Heart right ventricle (tissue), 16 donors: ENCODE measurements at places on chromosomes 1 and 21. TPM values are rescaled to one million over a fixed set of nuclear protein-coding genes. Genes with fewer than 3 reads are reported as not detected.

CXADR gene
- total RNA-seq: 28.5 TPM

- no peak for DNase-seq
These were observed 136.6 kb upstream of the IVNS1ABP start for GRCh38 chr1:185453496-185454192.

GRCh38 chr1:29387210-29387609, 150.9 kb downstream of the PTPRU start:
- DNase-seq: no peak

DNA sequence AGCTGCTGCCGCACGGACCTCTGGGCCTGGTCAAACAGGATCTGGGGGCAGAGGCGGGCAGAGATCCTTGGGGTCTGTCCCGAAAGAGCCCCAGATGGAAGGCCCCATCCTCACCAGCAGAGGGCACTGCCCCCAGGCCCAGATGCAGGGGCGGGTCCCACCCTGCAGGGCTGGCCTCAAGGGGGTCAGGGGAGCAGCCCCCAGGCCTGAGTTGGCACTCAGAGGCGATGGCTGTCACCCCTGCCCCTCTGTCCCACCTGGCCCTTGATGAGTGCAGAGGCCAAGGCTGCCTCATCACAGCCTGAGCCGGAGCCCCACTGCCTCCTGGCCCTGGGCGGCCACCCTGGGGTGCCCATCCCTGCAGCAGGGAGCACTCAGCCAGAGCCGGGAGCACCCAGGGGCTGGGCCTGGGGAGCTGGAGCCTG, 5.7 kb downstream of the ACAP3 start:
- DNase-seq: no peak
